NCI-H1436 treated with DMSO at 0.1 percent for 48 hours (cell line): ENCODE measurements at places on chromosomes 7 and 10.

GRCh38 chr7:79292834-79293233 lies 160.6 kb downstream of the MAGI2 start:
- DNase-seq, result no peak

GRCh38 chr7:50274361-50274760 lies 30.2 kb upstream of the IKZF1 start:
- no peak for DNase-seq

GRCh38 chr10:475709-476454 lies 213.6 kb downstream of the DIP2C start:
- no peak for DNase-seq

GRCh38 chr7:155878250-155878649 lies 66.0 kb upstream of the SHH start:
- DNase-seq, result no peak

- DNase-seq, result peak; percentile 36
Observed at GRCh38 chr7:22346383-22347107, 10.4 kb downstream of the RAPGEF5 start.

- no peak for DNase-seq
Observed at GRCh38 chr7:22958742-22959141, 55.2 kb downstream of the HYCC1 start.

DNA sequence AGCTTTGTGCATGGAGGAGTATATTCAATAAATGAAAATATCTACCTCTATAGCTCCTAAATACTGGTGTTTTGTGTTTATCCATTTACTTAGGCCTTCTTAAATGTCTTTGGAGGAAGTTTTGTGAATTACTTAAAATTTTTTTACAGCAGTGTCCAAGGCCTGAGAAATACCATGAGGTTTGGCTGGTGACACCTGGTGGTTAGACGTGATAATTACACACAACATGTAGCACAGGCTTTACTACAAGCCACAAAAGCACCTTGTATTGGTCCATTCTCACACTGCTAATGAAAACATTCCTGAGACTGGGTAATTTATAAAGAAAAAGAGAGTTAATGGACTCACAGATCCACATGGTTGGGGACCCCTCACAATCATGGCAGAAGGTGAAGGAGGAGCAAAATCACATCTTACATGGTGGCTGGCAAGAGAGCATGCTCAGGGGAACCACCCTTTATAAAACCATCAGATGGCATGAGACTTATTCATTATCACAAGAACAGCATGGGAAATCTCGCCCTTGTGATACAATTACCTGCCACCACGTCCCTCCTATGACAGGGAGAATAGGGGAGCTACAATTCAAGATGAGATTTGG lies 20.6 kb downstream of the HYAL4 start:
- peak; percentile 5 for DNase-seq

GRCh38 chr10:63583909-63584724 lies 62.9 kb downstream of the REEP3 start:
- DNase-seq, result no peak

DNA sequence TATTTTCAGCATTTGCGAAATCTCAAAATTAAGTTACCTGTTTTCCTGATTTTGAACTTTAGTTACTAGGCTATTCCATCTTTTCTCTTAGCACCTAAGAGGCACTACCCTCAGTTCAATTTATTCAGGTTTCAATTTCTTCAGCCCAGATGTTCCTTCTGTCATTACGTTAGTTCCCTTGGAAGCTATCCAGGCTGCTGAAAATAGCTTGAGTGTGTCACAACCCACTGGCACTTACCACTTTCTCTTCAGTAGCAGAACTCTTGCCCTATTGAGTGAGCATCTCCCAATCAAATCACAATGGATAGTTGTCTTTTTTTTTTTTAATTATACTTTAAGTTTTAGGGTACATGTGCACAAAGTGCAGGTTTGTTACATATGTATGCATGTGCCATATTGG lies 332.7 kb upstream of the LRGUK start:
- DNase-seq, result no peak

- no peak for DNase-seq
Observed at GRCh38 chr10:68231817-68232251, at the start of gene ATOH7. Gene ATOH7, minus strand, starts transcription at chr10:68232113. Its CDS starts 436 bp downstream, at chr10:68231677.

- DNase-seq, result no peak
Observed at GRCh38 chr10:119104654-119105015, 722 bp downstream of the DENND10 start.

DNA sequence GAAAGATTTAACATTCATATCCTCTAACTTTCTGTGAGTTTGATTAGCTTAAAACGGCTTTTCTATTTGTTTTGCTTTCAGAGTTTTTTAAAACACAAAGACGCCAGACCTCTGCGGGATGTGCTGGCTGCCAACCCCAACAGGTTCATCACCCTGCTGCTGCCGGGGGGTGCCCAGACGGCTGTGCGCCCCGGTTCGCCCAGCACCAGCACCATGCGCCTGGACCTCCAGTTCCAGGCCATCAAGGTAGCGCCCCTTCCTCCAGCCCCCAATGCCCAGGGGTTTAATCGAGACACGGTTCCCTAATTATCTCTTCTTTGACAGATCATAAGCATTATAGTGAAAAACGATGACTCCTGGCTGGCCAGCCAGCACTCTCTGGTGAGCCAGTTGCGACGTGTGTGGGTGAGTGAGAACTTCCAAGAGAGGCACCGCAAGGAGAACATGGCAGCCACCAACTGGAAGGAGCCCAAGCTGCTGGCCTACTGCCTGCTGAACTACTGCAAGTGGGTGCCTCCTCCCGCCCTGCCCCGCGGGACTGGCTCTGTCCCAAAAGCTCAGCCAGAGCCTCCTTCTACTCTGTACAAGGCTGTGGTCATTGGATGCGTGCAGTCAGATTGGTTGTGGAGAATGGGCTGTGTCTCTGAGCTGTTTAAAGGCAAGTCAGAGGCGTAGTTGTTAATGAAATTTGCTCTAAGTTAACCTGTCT lies 71.2 kb downstream of the TRRAP start:
- no peak for DNase-seq

- DNase-seq, result no peak
Observed at GRCh38 chr7:40644454-40645188, 509.8 kb downstream of the SUGCT start.

GRCh38 chr10:3528823-3529403 lies 256.1 kb downstream of the KLF6 start:
- no peak for DNase-seq

- no peak for DNase-seq
Observed at GRCh38 chr10:124197371-124198124, 104.2 kb upstream of the CHST15 start.

DNA sequence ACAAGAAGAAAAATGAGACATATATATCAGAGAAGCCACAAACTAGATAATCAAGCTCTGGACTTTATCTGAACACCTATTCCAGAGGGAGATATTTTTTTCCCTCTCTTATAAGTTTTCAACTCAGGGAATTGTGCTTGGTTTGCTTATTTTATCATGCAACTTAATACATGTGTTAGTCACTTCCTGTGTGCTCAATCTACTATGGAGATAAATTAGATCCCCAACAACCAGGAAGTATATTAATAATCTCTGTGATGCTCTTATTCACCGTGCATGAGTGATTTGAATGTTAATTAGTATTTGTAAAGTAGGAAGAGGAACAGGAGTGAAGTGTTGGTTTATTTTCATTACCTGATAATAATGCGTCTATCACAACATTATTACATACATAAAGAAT lies 38.8 kb upstream of the ZNF365 start:
- no peak for DNase-seq
